Thyroid gland (tissue), 4 donors: ENCODE measurements at places on chromosomes 6 and 20. TPM values are rescaled to one million over a fixed set of nuclear protein-coding genes. Genes with fewer than 3 reads are reported as not detected.

DNA sequence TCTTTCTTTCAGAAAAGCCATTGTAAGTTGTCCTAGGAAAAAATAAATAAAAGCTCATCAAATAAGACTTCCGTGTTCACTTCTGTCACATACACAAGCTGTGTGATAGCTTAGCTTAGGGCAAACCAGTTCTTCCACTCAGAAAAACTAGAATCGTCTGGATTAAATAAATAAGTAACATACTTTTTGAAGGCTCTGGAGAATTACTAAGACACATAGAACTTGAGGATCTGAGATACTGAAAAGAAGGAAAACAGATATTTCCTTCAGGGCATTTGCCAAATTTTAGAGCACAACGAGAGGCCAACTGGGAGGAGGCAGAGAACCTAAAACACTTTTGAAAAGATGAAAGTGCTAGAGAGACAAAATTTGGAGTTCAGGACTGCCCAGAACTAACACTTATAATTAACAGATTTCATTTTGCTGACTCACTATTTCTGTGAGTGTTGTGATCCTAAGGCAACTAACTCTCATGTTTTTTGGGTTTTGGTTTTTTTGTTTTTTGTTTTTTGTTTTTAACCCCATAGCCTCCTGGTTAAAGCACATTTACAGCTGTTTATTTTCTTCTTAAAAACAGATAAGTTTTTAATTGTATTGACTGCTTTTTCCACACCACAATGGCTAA is 38.7 kb upstream of the THEMIS start:
- H3K36me3 ChIP-seq = no peaks in the 10 kb centered on the region
- H3K4me1 ChIP-seq = peaks cover 10% of the 10 kb centered on the region
- H3K4me3 ChIP-seq = no peak overlapping the region
- H3K27ac ChIP-seq = no peak overlapping the region
- H3K27me3 ChIP-seq = no peaks in the 10 kb centered on the region

- H3K4me3 ChIP-seq = no peak overlapping the region
- H3K36me3 ChIP-seq = no peaks in the 10 kb centered on the region
- H3K27ac ChIP-seq = no peak overlapping the region
- no peaks in the 10 kb centered on the region for H3K27me3 ChIP-seq
- no peak for DNase-seq
These were observed 923 bp downstream of the IL17A start for GRCh38 chr6:52187098-52187497.

GRCh38 chr6:133568970-133569889 is 319.7 kb upstream of the TCF21 start:
- H3K27me3 ChIP-seq = no peaks in the 10 kb centered on the region
- H3K36me3 ChIP-seq = no peaks in the 10 kb centered on the region
- H3K4me1 ChIP-seq = no peaks in the 10 kb centered on the region
- DNase-seq = peak; percentile 16

DNA sequence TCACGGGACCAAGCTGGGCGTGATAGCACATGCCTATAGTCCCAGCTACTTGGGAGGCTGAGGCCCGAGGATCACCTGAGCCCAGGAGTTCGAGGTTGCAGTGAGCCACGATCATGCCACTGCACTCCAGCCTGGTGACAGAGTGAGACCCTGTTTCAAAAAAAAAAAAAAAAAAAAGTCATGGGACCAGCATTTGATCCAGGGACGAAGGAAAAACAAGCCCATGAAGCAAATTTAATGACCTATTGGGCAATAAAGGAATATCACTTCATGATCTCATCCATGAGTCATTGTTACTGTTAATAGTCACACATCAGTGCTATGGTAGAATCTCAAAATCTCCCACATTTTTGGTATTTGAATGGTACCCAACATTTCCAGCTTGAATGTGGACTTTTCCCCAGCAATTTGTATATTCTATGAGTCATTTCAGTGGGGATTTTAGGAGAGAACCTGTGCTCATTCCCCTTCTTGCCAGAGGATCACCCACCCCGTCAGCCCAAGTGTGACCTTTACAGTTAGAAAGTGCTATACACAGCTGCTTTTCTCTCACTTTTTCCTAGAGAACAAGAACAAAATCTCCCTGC is 8.5 kb upstream of the SOD2 start:
- no peaks in the 10 kb centered on the region for H3K4me1 ChIP-seq
- no peak overlapping the region for H3K4me3 ChIP-seq
- H3K27me3 ChIP-seq = no peaks in the 10 kb centered on the region

DNA sequence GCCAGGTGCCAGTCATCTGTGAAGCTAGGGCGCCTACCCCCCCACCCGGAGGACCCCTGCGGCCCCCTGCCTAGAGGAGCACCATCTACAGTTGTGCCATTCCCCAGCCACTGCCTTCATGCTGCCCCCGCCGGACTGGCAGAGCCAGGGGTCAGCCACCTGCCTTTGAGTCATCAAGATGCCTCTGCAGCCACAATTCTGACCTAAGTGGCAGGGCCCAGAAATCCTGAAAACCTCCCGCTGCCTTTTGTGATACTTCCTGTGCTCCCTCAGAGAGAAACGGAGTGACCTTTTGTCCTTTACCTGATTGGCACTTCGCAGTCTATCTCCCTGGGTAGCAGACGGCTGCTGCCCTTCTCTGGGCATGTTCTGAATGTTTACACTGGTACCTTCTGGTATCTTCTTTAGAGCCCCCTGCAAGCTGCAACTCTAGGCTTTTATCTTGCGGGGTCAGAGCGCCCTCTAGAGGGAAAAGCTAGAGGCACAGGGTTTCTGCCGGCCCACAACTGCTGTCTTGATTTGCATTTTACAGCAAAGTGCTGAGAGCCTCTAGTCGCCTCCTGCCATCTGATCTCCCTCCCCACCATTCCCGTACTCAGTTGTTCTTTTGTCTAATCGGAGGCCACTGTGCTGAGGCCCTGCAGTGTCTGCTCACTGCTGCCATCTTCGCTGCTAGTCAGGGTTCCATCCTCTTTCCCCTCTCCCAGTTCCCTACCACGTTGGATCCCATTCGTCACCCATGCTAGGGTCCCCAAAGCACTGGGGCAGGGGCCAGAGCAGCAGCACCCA is 26.9 kb downstream of the SPATA2 start:
- peak; percentile 44 for DNase-seq
- H3K27me3 ChIP-seq = no peaks in the 10 kb centered on the region
- peaks cover 45% of the 10 kb centered on the region for H3K4me1 ChIP-seq
- H3K4me3 ChIP-seq = no peak overlapping the region
- H3K27ac ChIP-seq = peak overlapping the region; percentile 66
- H3K36me3 ChIP-seq = no peaks in the 10 kb centered on the region

GRCh38 chr6:29674008-29674407 is 6.9 kb downstream of the ZFP57 start:
- no peaks in the 10 kb centered on the region for H3K4me1 ChIP-seq
- H3K27ac ChIP-seq = no peak overlapping the region
- no peak for DNase-seq
- H3K36me3 ChIP-seq = no peaks in the 10 kb centered on the region
- no peak overlapping the region for H3K4me3 ChIP-seq

- H3K27me3 ChIP-seq = no peaks in the 10 kb centered on the region
- no peak overlapping the region for H3K27ac ChIP-seq
- no peak for DNase-seq
- peaks cover 14% of the 10 kb centered on the region for H3K4me1 ChIP-seq
These were observed 12.0 kb downstream of the XRN2 start for GRCh38 chr20:21315138-21315537.

DNA sequence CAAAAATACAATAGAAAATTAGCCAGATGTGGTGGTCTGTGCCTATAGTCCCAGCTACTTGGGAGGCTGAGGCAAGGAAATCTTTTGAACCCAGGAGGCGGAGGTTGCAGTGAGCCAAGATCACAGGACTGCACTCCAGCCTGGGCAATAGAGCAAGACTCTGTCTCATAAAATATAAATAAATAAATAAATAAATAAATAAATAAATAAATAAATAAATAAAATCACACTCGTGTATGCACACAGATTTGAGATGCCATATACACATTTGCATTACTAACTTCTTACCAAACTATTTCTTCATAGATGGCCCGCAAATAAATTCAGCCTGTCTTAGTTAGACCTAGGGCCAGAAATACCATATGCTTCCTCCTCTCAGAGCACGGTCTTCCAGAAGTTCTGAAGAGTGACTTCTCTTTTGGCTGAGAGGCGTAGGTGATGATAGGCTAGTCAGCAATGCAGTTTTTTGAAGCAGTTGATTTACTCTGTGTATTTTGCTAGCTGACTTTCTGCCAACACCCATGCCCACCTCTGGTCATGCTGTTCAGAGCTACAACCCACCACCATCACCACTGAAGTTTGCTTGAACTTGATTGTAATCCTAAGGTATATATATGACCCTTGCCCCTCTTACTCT is 150.1 kb downstream of the SASH1 start:
- no peak overlapping the region for H3K27ac ChIP-seq
- peaks cover 9% of the 10 kb centered on the region for H3K36me3 ChIP-seq
- H3K4me1 ChIP-seq = peaks cover 22% of the 10 kb centered on the region
- no peaks in the 10 kb centered on the region for H3K27me3 ChIP-seq
- H3K4me3 ChIP-seq = no peak overlapping the region

- no peak for DNase-seq
- H3K4me1 ChIP-seq = peaks cover 13% of the 10 kb centered on the region
- peak overlapping the region; percentile 95 for H3K27ac ChIP-seq
- peak overlapping the region; percentile 56 for H3K4me3 ChIP-seq
- H3K36me3 ChIP-seq = peaks cover 29% of the 10 kb centered on the region
These were observed 635 bp downstream of the FLOT1 start for GRCh38 chr6:30741789-30742315.

- no peaks in the 10 kb centered on the region for H3K36me3 ChIP-seq
- H3K4me3 ChIP-seq = no peak overlapping the region
- no peaks in the 10 kb centered on the region for H3K27me3 ChIP-seq
- H3K4me1 ChIP-seq = no peaks in the 10 kb centered on the region
These were observed 106.5 kb downstream of the HIVEP1 start for GRCh38 chr6:12118607-12119006.

GRCh38 chr6:166754218-166755030 is 127.4 kb upstream of the RPS6KA2 start:
- H3K4me1 ChIP-seq = peaks cover 8% of the 10 kb centered on the region
- no peaks in the 10 kb centered on the region for H3K27me3 ChIP-seq
- no peak for DNase-seq
- H3K27ac ChIP-seq = no peak overlapping the region
- no peak overlapping the region for H3K4me3 ChIP-seq
- H3K36me3 ChIP-seq = no peaks in the 10 kb centered on the region

- DNase-seq = no peak
- no peak overlapping the region for H3K27ac ChIP-seq
- no peaks in the 10 kb centered on the region for H3K36me3 ChIP-seq
- H3K4me3 ChIP-seq = no peak overlapping the region
- H3K27me3 ChIP-seq = no peaks in the 10 kb centered on the region
These were observed 9.3 kb upstream of the C2 start for GRCh38 chr6:31918069-31918720.

Gene DNMT3B
- total RNA-seq = 2.2 TPM

Gene NHSL1
- 12.0 TPM for total RNA-seq

Gene TMEM74B
- 0.63 TPM for total RNA-seq

Gene FAM217B
- 15.1 TPM for total RNA-seq
